ENCODE measurements at places on chromosomes 7 and 10.
A peak's percentile ranks its signal among the peaks of the same experiment; 100 is the strongest.

DNA sequence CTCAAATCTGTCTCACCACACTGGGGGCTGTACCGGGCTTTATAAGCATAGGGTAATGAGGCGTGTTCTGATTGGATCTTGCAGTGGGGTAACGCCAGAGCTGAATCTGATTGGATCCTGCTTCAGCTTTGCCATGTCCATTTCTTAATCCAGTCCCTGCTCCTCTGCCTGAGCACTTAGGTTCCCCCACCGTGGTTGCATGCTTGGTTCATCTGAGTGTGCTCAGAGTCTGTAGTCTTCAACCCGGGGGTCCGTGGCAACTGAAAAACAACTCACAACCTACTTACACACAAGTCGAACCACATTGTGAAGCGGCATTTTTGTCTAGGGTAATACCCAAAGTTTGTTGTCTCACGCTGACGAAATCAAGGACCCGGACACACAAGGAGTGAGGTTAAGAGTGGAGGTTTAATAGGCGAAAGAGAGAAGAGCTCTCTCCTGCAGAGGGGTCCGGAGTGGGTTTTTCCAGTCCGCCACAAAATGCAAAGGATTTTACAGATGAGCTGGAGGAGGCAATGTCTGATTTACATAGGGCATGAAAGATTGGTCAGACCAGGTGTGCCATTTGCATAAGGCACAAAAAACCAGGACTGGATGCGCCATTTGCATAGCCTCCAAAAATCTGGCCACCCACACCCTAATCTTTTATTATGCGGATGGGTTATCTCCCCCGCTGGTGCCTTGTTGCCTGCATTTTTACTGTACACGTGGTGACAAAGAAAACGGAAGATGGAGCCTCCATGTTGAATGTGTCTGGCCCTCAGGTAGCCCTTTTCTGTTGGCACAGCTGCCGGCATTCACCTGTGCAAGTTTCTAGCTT is 641.8 kb upstream of the FOXK1 start:
- no peaks in the 10 kb centered on the region for H3K36me3 ChIP-seq
- H3K4me3 ChIP-seq: no peak overlapping the region
- H3K27ac ChIP-seq: no peak overlapping the region
- DNase-seq: no peak

DNA sequence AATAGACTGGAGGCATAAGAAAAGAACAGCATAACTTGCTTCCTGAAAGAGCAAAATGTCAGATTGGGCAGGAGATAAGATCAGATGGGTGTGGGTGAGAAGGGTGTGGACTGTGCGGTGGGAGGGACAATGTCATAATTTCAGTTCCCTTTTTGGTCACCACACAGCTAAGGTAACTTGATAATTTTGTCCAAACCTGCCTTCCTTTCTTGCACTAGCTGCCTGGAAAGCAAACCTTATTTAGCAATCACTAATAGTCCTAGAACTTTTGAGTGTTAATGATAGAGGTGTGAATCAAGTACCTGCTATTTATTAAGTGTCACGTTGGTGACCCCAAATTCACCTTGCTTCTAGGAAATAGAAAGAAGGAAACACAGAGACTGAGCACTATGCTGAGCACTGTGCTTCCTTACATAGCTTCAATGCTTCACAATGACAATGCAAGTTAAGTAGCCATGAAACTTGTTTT is 72.4 kb upstream of the SP4 start:
- H3K27ac ChIP-seq: no peak overlapping the region
- H3K4me1 ChIP-seq: no peaks in the 10 kb centered on the region
- H3K36me3 ChIP-seq: no peaks in the 10 kb centered on the region

GRCh38 chr7:41942468-41943093 is 239.7 kb upstream of the INHBA start:
- no peak overlapping the region for H3K27ac ChIP-seq
- H3K36me3 ChIP-seq: no peaks in the 10 kb centered on the region
- H3K4me1 ChIP-seq: peaks cover 3% of the 10 kb centered on the region
- peak overlapping the region; percentile 40 for H3K4me3 ChIP-seq
- no peak for DNase-seq

DNA sequence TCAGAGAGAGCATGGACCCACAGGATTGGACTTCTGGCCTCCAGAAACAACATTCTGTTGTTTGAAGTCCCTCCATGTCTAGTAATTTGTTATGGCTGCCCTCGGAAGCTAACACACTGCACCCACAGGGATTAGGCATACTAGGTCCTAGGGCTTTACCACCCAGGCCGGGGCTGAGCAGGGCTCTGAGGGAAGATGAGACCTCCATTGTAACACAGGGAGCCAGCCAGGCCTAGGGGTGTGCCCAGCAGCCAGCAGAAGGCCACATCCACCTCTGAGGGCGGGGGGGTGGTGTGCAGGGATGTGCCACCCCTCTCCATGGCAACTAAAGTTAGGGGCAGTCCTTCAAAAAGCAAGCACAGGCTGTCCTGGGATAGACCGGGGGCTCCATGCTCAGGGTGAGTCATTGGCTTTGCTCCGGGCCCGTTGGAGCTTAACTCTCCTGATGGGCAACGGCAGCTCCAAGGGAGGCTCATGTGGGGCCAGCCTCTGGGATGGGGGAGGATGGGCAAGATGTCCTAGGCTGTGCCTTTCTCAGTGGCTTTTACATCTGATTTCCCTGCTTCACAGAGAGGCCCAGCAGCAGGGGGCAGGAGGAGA is 96.6 kb upstream of the GPR26 start:
- no peak overlapping the region for H3K4me3 ChIP-seq
- peaks cover 59% of the 10 kb centered on the region for H3K27me3 ChIP-seq
- H3K36me3 ChIP-seq: no peaks in the 10 kb centered on the region

- peaks cover 63% of the 10 kb centered on the region for H3K4me1 ChIP-seq
- H3K27me3 ChIP-seq: no peaks in the 10 kb centered on the region
- DNase-seq: peak; percentile 70
- peak overlapping the region; percentile 98 for H3K4me3 ChIP-seq
These were observed 1.8 kb downstream of the SMURF1 start for GRCh38 chr7:99141841-99142726.

- no peak for DNase-seq
- H3K4me3 ChIP-seq: peak overlapping the region; percentile 54
- H3K27me3 ChIP-seq: peaks cover 80% of the 10 kb centered on the region
- H3K36me3 ChIP-seq: no peaks in the 10 kb centered on the region
- no peak overlapping the region for H3K27ac ChIP-seq
These were observed 11.0 kb downstream of the TWIST1 start for GRCh38 chr7:19106241-19107080.

GRCh38 chr7:130903358-130903974 is 169.5 kb upstream of the KLF14 start:
- H3K36me3 ChIP-seq: peaks cover 10% of the 10 kb centered on the region
- H3K27me3 ChIP-seq: no peaks in the 10 kb centered on the region
- no peak overlapping the region for H3K4me3 ChIP-seq
- peaks cover 41% of the 10 kb centered on the region for H3K4me1 ChIP-seq
- peak overlapping the region; percentile 63 for H3K27ac ChIP-seq

GRCh38 chr10:74238031-74238431 is 87.0 kb downstream of the ADK start:
- no peak for DNase-seq
- no peaks in the 10 kb centered on the region for H3K36me3 ChIP-seq
- H3K4me3 ChIP-seq: no peak overlapping the region
- no peaks in the 10 kb centered on the region for H3K4me1 ChIP-seq
- no peaks in the 10 kb centered on the region for H3K27me3 ChIP-seq
- no peak overlapping the region for H3K27ac ChIP-seq

DNA sequence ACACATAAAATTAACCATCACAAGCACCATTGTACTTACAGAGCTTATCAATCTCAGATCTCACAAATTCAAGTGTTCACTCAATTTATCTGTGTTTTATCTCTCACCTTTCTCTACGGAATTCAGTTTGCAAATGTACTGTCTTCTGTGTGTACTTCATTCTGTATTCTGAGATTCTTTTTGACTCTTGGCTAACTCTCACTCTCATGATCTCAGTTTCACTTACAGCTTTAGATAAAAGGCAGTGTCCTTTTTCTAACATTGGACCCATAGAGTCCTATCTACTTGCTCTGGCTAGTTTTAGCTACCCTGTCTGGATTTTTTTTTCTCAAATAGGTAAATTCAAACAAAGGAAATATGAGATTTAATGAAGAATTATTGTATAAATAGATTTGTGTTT is 176.0 kb downstream of the CCDC7 start:
- peaks cover 17% of the 10 kb centered on the region for H3K36me3 ChIP-seq
- no peak overlapping the region for H3K4me3 ChIP-seq
- H3K4me1 ChIP-seq: no peaks in the 10 kb centered on the region

DNA sequence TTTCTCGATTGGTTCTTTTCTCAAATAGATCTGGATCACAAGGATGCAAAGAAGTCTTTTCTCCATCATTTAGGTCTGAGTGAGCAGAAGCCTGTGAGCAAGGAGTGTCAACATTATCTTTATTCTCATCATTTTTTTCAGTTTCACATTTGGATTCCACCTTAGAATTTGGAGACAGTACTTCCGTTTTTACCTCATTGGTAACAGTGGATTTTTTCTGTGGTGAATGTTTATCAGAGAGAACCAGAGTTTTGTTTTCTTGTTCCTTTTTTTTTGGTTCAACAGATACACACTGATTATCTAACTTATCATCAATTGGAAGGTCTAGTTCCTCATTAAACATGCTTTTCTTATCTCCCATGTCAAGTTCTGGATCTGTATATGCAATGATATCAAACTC is 151.3 kb downstream of the GALNT11 start:
- H3K4me1 ChIP-seq: no peaks in the 10 kb centered on the region
- peaks cover under 1% of the 10 kb centered on the region for H3K36me3 ChIP-seq
- H3K27me3 ChIP-seq: no peaks in the 10 kb centered on the region

DNA sequence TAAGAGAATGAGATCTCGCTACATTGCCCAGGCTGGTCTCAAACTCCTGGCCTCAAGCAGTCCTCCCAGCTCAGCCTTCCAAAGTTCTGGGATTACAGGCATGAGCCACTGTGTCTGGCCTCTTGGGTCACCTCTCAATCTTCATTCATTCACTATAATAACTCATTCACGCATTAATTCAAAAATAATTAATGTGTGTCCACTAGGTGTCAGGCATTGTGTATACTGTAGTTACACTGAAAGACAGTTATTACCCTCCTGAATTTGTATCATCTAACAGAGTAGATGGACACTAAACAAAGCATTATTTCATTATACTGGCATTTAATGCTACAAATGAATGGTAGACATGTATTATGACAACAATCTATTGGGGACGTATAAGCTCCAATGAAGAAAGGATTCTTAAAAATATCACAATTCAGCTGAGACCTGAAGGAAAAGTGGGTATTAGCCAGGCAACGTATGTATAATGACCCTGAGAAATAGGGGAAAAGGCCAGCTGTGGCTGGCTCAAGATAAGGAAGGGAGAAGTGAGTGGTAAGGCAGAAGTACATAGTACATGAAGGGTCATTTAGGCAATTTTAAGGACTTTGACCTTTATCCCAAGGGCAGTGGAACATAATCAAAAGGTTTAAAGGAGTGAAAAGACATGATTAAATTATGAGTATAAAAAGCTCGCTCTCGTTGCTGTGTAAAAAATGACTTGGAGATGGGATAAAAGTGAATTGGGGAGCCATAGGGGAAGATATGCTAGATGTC is 150.7 kb downstream of the BTAF1 start:
- no peaks in the 10 kb centered on the region for H3K4me1 ChIP-seq
- no peak overlapping the region for H3K27ac ChIP-seq
- no peaks in the 10 kb centered on the region for H3K27me3 ChIP-seq
- no peak overlapping the region for H3K4me3 ChIP-seq
- DNase-seq: no peak

DNA sequence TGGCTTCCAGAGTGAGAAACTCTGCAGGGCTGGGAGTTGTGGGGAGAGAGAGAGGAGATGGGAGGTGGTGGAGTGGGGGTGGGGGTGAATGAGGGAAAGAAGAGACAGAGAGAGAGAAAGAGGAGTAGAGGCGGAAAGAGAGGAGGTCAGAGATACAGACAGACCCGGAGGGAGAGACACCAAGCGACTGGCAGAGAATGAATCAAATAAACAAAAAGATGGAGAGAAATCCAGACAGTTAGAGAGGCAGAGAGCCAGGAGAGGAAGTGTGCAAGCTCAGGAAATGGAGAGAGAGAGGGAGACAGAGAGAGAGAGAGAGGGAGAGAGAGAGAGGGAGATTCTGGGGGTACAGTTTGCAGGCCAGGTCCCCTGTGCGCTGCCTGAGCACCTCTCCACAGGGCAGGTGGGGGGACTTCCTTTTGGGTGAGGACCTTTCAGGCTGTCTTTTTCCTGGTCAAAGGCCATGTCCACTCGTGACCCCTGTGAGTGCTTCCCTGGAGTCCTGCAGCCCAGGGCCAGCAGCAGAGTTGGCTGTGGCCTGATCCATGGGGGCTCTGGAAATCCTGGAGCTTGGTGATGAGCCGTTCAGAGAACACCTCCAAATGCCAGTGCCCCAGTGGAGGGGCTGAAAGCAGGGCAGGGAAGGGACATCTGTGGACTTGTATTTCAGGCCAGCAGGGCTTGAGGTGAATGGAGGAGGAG is 25.0 kb upstream of the PCBD1 start:
- H3K4me1 ChIP-seq: no peaks in the 10 kb centered on the region
- H3K4me3 ChIP-seq: no peak overlapping the region
- no peak for DNase-seq
- no peak overlapping the region for H3K27ac ChIP-seq

DNA sequence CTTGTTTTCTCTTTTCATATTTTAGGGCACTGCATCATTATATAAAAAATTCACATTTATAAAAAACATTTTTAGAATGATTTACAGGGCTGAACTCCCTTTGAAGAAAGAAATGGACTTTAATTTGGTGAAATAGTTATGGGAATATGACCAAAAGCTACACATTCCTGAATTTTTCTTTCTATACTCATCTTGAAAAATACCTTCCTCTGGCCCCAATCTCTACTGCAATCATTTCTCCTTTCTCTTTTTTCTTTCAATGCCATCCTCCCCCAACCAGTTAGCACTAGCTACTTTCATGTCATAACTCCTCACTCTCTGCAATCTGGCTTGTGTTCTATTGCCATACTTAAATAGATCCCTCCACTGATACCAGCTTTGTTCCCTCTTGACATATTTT is 6.2 kb downstream of the WNT8B start:
- peaks cover 43% of the 10 kb centered on the region for H3K27me3 ChIP-seq
- H3K27ac ChIP-seq: no peak overlapping the region
- no peak for DNase-seq
- no peaks in the 10 kb centered on the region for H3K4me1 ChIP-seq
- no peaks in the 10 kb centered on the region for H3K36me3 ChIP-seq

DNA sequence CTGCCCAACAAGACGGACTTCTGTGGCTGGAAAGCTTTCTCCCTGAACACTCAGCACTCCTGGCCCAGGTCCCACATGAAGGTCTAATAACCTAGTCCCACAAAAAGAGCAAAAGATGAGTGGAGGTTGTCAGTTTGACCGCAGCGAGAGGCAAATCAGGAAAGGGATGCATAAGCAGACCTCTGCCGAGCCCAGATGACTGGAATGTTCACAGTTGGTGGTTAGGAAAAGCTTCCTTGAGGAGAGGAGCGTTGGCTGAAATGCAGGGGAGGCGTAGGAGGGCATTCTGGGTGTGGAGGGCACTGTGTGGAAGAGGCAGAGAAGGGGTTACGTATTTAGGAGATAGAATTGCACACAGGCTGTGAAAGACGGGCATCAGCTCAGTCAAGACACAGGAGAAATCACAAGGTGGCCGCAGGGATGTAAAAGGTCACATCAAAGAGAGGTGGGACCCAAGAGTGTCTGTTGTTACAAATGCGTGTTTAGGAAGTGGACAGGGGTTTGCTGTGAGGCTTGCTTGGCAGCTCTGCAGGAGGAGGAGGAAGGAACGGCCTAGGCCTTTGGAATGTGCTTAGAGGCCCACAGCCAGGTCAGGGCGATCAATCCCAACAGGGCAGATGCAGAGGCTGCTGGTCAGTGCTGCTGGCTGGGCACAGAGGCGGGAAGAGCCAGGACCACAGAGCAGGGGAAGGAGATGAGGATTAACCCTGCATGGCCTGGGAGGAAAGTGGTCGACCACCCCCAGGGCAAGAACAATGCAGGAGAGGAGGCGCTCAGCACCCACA is 133.5 kb downstream of the VIPR2 start:
- H3K36me3 ChIP-seq: no peaks in the 10 kb centered on the region
- DNase-seq: no peak
- no peak overlapping the region for H3K27ac ChIP-seq
- peaks cover 53% of the 10 kb centered on the region for H3K4me1 ChIP-seq

All from heart right ventricle (tissue), 16 donors.